Stomach (tissue), 19 donors: ENCODE measurements at places on chromosomes 7 and 10. TPM values are rescaled to one million over a fixed set of nuclear protein-coding genes. Genes with fewer than 3 reads are reported as not detected.
A peak's percentile ranks its signal among the peaks of the same experiment; 100 is the strongest.

The PLEKHS1 gene
- 1.3 TPM for total RNA-seq

The PITX3 gene
- not detected for total RNA-seq

The NPTX2 gene
- 4.8 TPM for total RNA-seq

The PRTFDC1 gene
- 21.6 TPM for total RNA-seq

The DYNC1I1 gene
- 34.2 TPM for total RNA-seq

The LMTK2 gene
- total RNA-seq, result 20.6 TPM

The GNGT1 gene
- not detected for total RNA-seq

The ZNF248 gene
- 26.6 TPM for total RNA-seq

The ADGRA1 gene
- 0.14 TPM for total RNA-seq

The CPXM2 gene
- total RNA-seq, result 12.8 TPM

GRCh38 chr10:47347303-47347675 is 874 bp upstream of the RBP3 start:
- H3K27me3 ChIP-seq, result no peaks in the 10 kb centered on the region
- H3K36me3 ChIP-seq, result no peaks in the 10 kb centered on the region
- H3K4me3 ChIP-seq, result no peak overlapping the region
- no peaks in the 10 kb centered on the region for H3K4me1 ChIP-seq
- DNase-seq, result no peak

DNA sequence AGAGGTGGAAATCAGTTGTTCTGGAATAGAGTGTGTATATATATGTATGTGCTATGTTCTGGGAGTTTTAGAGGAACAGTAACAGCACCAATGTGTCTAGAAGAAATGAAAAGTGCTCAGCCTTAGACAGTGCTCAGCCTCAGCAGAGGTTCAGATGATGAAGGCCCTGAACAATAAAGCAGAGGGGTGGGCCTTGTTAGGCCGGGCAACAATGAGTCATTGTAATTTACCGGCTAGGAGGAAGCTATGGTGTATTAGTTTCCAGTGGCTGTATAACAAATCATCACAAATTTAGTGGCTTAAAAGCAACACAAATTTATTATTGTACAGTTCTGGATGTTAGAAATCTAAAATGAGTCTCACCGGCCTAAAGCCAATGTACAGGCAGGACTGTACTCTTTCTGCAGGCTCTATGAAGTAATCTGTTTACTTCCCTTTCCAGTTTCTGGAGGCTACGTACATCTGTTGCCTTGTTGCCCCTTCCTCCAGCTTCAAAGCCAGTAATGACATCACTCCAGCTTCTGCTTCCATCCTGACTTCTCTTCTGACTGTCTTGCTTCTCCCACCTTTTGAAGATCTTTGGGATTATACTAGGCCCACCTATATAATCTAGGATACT is 84.6 kb downstream of the CH25H start:
- H3K27me3 ChIP-seq, result no peaks in the 10 kb centered on the region
- H3K27ac ChIP-seq, result peak overlapping the region; percentile 41
- no peaks in the 10 kb centered on the region for H3K36me3 ChIP-seq
- DNase-seq, result peak; percentile 19
- no peaks in the 10 kb centered on the region for H3K4me1 ChIP-seq

GRCh38 chr10:94108200-94108599 is 114.5 kb downstream of the PLCE1 start:
- no peak overlapping the region for H3K27ac ChIP-seq
- no peak overlapping the region for H3K4me3 ChIP-seq
- H3K27me3 ChIP-seq, result no peaks in the 10 kb centered on the region
- H3K4me1 ChIP-seq, result no peaks in the 10 kb centered on the region
- DNase-seq, result no peak
- H3K36me3 ChIP-seq, result no peaks in the 10 kb centered on the region

DNA sequence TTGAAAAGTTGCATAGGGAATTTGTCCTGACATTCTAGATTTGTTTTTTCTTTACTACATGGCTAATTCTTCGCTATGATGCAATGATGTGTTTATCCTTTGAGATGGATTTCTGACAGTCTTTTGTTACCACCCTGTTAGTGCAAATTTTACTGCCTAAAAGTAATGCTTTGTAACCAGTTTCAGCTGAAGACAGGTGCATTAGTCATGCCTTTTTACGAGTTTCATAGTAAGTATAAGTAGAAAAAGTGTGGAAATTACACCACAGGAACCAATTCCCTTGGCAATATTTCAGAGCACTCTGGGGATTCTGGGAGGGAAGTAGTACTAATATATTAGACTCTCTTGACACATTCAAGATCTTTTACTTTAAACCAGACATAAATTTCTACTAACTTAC is 257.8 kb upstream of the DKK1 start:
- no peak overlapping the region for H3K27ac ChIP-seq
- H3K36me3 ChIP-seq, result no peaks in the 10 kb centered on the region
- no peaks in the 10 kb centered on the region for H3K27me3 ChIP-seq
- H3K4me1 ChIP-seq, result no peaks in the 10 kb centered on the region

DNA sequence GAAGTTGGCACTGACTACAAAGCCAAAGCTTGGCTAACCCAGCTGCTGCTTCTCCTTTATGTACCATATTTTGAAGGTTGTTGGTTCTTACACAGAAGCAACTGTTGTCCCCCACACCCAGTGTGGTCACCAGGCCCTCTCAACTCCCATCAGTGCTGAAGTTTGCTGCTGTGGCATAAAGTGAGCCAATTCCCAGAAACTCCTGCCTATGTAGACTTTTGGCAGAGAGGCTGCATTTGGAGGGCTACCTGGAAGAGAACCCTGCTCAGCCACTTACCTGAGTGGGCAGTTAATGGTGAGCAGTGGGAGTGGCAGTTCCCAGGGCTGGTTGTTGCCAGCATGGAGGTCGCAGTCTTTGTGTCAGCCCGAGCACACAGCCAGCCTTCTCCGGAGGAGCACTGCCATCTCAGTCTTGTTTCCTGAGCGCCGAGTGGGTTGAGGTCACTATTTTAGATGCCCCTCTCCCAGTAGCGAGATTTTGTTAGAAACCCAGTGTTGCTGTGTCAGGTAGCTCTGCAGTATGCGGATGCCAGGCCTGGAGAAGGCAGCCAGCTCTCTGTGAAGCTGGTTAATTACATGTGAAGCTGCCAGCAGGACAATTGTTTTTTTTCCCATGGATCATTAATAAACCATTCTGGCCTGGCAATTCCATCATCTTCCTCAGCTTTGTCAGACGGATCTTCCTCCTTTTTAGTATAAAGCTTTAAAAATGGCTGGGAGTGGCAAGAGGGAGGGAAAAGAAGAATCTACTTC is 24.5 kb downstream of the LRRC4 start:
- no peak overlapping the region for H3K4me3 ChIP-seq
- peaks cover 9% of the 10 kb centered on the region for H3K4me1 ChIP-seq
- no peak for DNase-seq
- no peaks in the 10 kb centered on the region for H3K27me3 ChIP-seq

- no peak overlapping the region for H3K27ac ChIP-seq
- peaks cover 9% of the 10 kb centered on the region for H3K4me1 ChIP-seq
- no peaks in the 10 kb centered on the region for H3K36me3 ChIP-seq
Measured at GRCh38 chr10:116215651-116216050, 57.4 kb downstream of the GFRA1 start.

DNA sequence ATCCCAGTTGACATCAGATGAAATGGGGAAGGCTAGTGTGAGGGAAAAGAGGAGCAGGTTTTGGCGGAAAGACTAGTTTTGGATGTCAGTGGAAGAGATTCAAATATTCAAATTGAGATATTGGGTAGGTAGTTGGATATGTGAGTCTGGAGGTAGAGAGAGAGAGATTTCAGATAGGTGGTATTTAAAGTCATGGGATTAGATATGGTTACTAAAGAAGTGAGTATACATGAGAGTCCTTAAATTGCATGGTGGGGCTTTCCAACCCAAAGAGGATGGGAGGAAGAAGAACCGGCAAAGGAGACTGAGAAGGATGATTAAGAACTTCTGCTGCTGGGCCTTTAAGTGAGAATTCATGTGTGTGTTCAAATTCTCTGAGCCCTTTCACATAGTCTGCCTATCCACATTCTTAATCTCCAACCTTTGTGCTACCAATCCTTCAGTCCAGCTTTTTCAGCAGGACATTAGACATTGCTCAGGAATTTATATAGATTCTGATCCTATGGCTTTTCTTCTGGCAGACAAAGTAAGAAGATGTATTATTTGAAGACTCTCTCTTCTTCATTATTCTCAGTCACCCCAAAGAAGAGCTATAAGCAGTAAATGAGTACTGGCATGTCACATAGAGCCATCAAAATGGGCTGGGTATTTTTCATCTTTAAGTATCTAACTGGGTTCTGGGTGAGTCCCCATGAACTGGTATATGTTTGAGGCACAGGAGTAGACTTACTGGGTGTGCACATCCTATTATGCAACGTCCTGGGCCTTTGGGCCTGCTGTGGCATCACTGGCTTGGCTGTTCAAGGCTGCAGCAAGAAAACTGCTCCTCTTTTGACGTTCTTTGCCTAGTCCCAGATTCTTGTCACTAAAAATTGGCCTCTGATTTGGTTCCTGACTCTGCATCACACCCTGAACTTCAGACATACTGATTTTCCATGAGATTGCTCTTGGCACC is 33.6 kb downstream of the ST7 start:
- no peak for DNase-seq
- no peak overlapping the region for H3K4me3 ChIP-seq
- no peak overlapping the region for H3K27ac ChIP-seq
- no peaks in the 10 kb centered on the region for H3K36me3 ChIP-seq

GRCh38 chr7:148266795-148267194 is 323.8 kb upstream of the C7orf33 start:
- H3K36me3 ChIP-seq, result no peaks in the 10 kb centered on the region
- H3K27me3 ChIP-seq, result no peaks in the 10 kb centered on the region
- no peak overlapping the region for H3K4me3 ChIP-seq

DNA sequence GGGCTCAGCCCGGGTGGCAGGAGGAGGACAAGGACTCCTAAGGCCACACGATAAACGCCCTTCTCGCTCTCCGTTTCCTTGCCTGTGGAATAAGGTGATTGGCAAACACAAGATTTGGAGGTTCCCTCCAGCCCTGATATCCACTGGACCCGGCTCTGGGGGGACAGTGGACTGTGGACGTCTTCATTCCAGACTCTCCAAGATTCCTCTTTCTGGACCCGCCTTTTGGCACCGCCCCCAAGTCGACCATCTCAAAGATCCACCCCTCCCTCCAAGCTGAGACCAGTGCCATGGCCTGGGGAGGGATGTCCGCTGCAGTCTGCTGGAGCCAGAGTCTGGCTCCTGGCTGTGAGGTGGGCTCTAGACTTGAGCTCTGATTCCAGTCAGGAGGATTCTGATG is 23.6 kb downstream of the ZNF783 start:
- no peaks in the 10 kb centered on the region for H3K27me3 ChIP-seq
- H3K4me1 ChIP-seq, result peaks cover 20% of the 10 kb centered on the region
- H3K36me3 ChIP-seq, result peaks cover 9% of the 10 kb centered on the region
- DNase-seq, result no peak
- H3K4me3 ChIP-seq, result peak overlapping the region; percentile 75
- no peak overlapping the region for H3K27ac ChIP-seq

DNA sequence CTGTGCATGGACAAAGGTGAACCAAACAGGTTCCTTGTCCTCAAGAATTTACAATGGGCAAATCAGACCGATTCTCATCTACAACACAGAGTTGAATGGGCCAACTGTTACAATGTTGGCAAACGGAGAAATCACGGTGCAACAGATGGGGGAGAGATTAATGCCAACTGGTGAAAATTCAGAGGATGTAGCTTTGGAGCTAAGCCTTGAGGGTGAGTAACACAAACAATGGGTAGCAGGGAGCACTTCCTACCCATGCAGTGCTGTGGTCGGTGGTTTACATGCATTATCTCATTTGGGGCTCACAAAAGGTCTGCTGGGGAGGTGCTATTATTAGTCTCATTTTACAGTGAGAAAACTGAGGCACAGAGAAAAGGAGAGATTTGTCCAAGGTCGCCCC is 902 bp upstream of the NFE2L3 start:
- no peak for DNase-seq
- no peak overlapping the region for H3K4me3 ChIP-seq
- no peak overlapping the region for H3K27ac ChIP-seq
- peaks cover 44% of the 10 kb centered on the region for H3K4me1 ChIP-seq
- peaks cover 6% of the 10 kb centered on the region for H3K27me3 ChIP-seq
